ENCODE measurements at places on chromosomes 7 and 10.

GRCh38 chr10:82267014-82267413, 392.0 kb downstream of the NRG3 start:
- no peak for DNase-seq

- DNase-seq = no peak
Observed at GRCh38 chr10:119342335-119342734, 135.0 kb downstream of the GRK5 start.

- peak; percentile 60 for DNase-seq
Observed at GRCh38 chr7:5997210-5997808, 11.5 kb downstream of the PMS2 start.

DNA sequence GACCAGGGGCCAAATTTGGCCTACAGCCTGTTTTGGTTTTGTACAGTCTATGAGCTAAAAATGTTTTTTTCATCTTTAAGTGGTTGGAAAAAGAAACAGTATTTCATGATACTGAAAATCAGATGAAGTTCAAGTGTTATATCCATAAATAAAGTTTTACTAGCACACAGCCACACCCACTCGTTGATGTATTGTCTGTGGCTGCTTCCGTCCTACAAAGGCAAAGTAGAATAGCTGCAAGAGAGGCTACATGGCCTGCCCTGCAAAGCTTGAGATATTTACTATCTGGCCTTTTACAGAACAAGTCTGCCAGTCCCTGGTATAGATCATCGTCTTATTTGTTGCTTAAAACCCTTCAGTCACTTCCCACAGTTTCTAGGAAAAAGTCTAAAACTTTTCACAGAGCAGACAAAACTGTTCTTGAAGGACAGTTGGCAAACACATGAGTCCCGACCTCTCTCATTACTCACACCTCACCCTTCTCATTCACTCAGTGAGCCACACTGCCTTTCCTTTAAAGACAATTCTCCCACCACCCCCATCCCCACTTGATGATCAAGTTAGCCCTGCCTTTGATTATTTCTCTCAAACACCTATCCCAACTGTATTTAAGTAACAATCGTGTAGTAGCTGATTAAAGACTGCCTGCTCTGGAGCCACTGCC, 9.9 kb downstream of the RHEB start:
- no peak for DNase-seq

DNA sequence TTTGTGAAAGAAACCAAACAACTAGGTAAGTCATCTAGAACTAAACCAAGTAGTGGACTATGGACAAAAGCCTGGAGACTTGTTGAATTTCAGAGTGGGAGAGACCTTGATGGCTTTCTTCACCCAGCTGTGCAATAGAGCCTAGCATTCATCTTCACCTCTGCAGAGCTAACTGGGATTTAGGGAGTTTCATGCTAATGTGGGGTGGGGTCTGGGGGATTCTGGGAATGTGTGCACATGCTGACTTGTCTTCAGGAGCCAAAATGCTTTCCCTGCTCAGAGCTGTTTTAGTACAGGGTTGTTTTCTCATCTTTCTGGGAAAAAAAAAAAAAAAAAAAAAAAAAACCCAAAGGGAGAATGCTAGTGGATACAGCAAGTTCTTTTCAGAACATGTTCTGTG, 81.3 kb upstream of the ARHGAP21 start:
- DNase-seq = no peak

DNA sequence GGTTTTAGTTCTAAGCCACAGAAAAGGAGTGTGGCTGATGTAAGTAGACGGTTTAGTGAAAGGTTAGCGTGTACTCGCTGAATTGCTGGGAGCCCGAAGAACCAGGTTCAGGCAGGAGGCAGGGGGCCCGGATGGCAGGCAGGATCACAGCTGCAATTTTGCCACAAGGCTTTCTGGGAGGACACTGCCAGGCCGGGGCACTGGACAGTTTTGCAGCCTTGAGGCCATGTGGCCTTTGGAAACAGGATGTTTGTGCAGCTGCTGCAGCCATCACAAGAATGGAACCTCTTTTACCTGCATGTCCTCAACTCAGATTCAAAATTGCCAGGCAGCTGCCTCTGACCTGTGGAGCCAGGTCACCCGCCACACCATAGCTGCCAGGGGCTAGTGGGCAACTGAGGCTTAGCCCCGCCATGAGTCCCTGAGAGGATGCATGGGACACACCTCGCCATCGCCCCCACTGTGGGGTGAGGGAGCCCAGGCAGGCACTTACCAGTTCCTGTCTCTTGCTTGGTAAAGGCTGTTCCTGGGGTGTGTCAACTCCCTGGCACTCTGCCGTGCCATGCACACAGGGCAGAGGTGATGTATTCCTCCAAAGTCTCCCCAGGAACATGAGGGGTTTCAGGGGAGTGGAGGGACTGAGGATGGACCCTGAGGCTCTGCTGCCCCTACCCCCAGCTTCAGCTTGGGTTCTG, 188.6 kb downstream of the RPS24 start:
- DNase-seq = no peak

DNA sequence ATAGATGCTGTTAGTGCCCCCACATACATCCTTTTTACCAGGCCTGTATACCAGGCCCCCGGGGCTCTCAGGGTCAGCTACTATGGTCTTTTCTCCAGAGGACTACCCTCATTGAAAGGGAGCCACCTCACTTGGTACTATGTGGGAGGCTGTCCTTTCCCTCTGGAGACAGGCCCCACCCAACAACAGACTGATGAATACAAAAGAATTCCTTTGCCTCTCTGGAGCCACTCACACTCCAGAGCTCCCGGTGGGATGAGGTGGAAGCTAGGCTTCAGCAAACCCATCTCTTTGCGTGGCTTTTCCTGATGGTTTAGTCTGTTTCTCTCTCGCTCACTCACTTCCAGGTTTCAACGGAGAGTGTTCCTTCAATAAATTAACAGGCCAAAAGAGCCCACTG, 30.3 kb downstream of the ANKMY2 start:
- DNase-seq = no peak

DNA sequence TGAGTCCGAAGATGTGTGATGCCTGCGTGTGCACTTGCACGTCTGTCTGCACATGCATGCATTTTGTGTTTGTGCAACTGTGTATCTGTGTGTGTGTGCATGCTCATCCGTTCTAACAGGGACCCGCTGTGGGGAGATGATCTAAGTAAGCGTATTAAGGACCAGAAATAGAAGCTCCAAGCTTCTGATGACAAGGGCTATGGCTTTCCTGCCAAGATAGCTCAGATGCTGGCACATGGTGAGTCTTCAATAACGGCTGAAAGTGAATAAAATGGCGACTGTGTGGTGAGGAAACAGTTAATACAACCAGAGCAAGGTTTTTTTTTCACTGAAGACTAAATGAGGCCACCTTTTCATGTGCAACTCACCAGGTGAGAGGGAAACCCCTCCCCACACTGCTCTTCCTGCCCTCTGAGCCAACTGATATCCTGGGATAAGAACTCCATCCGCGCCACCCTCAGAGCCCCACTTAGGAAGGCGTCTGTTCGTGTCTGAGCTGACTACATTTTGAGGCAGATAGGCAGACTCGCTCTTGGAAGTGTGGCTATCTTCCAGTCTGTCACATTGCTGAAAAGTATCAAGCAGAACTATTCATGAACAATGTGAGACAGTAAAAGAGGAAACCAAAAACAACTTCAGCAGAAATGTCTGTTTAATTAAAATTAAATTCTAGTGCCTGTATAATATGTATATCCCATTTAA, 47.4 kb upstream of the TCERG1L start:
- DNase-seq = no peak
